ENCODE measurements at places on chromosomes 6 and 20.
A peak's percentile ranks its signal among the peaks of the same experiment; 100 is the strongest.

GRCh38 chr6:91718198-91718597 is 1131.3 kb upstream of the MAP3K7 start:
- no peak for DNase-seq

DNA sequence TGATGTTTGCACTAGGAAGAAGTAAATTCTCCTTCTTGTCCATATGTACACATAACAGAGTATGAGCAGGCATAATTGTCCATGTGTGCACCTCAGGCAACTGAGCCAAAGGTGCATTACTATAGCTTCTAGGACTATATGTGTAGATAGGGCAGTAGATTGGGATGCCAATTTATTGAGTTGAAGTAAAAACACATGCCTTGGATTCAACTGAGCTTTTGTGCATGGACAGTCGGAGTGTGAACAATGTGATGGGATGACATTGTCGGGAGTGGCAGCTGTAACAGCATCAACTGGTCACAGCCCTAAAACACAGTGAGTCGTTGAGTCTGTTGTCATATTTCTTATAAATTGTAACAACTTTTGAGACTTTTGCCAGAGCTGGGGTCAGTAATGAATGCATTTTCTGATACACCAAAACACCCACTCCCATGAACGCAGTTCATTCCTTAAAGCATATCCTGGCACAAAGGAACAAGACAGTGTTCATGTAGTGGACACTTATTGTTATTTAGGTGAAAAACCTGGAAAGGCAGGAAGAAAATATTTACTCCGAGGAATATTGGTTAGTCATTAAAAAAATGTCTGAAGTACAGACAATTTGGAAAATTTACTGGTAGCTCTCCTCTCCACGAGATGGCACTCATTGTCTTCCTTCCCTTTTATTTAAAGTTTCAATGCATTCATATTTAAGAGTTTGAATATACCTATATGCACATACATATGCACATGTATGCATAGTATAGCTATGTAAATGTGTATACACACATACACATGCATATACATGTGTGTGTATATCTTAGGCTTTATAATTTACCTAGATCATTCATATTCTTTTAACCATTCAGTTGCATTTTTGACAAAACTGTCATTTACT is 302.0 kb upstream of the STXBP5 start:
- DNase-seq: no peak

DNA sequence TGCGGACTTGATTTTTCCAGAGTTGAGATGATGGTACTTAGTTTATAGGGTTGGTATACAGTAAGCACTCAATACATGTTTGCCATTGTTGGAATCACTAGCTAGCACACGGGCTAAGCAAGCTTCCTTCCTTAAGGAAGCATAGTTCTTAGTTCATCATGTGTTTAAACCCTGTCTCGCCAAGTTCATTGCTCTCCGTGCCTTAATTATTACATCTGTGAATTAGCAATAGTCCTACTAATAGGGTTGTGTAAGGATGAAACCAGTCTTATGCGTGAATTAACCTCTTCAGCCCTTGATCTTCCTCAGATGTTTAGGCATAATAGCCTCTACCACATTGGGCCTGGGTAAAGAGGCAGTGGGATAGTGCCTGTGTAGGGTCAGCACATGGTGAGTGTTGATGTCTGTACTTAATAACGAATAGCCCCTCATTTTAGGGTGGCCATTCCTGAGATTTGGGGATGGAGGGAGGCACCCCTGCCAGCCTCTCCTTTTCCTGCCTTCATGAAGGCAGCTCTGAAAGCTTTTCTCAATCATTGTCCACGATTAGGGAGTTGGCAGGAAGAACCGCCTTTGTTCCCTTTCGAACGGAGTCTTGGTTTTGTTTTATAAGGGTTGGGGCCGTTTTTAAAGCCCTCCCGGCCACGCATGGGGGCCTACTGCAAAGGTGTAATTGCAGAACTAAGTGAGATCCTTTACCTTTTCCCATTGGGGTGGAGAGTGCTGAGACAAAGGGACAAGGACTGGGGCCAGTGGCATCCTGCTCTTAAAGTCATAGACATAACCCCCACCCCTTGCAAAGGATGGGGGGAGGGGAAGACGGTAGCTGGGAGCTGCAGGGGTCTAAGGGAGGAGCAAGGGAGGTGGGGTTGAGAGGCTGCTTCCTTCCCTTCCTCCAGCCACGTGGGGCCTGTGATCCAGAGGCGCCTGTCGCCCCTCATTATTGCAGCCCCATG is 2.1 kb downstream of the DNMT3B start:
- peak; percentile 78 for DNase-seq

GRCh38 chr6:144722154-144722737 is 437.1 kb downstream of the UTRN start:
- DNase-seq: no peak

DNA sequence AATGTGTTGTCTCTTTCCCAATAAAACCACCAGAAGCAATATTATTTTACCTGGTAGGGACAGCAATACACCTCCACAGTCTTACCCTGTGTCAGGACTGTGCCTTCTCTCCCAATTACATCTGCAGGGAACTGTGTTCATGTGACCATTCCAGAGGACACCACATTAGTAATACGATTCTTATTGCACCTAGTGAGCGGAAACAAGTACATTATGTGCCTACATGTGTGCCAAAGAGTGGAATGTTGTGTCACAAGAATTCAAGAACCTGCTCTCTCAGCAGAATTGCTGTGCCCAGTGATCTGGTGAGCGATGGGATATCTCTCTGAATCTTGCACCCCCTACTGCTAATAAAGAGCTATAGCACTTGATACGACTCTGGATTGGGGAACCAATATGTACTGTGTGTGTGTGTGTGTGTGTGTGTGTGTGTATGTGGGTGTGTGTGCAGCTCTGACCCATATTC is 57.4 kb upstream of the FOXC1 start:
- DNase-seq: peak; percentile 70

- no peak for DNase-seq
These were observed 246.3 kb upstream of the PREP start for GRCh38 chr6:105649192-105649591.

DNA sequence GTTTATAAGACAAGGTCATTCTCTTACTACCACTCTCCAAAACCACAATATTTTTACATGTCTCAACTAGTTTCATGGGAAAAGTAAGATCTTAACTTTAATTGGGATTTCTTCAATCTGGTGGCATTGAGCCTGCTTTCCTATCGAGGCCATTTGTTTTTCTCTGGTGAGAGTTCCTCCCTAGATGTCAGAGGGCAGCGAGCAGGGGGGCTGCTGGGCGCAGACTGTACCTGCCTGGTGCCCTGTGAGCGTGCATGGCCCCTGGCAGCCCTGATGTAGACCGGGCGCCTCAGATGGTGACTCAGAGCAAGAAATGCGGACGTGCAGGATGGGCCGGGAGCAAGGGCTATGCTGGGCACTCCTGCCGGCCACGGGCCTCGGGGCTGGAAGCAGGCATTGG is 27.2 kb downstream of the ERMARD start:
- DNase-seq: no peak

DNA sequence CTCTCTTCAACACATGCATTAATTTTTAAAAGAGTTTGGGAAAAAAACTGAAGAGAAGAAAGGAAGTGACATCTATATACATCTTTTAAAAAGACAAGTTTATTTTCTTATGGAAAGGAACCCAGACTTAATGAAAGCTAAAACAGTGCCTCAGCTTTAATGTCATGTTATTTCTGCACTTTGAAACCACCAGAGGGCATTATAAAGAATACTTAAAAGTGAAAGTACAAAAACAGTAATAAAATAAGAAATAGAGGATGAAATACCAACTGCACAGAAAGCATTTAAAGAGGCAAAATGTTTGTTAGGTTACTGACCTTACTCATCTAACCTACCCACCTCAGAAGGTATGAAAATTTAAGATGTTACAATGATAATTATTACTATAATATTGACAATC is 98.8 kb downstream of the HUS1B start:
- DNase-seq: no peak

DNA sequence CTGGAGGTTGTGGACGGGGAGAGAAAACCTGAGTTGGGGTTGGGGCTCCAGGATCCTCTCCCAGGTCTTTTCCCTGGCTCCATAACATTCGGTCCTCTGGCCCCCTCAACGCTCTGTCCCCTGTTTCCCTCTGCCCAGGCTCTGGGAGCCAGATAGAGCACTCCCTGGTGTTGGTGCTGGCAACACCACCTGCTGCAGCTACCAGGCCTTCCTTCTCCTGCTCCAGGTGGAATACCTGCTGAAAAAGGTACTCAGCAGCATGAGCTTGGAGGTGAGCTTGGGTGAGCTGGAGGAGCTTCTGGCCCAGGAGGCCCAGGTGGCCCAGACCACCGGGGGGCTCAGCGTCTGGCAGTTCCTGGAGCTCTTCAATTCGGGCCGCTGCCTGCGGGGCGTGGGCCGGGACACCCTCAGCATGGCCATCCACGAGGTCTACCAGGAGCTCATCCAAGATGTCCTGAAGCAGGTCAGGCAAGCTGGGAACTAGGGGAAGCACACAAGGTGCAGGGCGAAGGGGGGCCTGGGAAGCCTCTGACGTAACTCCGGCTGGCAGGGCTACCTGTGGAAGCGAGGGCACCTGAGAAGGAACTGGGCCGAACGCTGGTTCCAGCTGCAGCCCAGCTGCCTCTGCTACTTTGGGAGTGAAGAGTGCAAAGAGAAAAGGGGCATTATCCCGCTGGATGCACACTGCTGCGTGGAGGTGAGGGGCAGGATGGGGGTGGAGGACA is 14.6 kb downstream of the DEF6 start:
- DNase-seq: no peak

GRCh38 chr6:6243846-6244245 is 76.6 kb downstream of the F13A1 start:
- no peak for DNase-seq

DNA sequence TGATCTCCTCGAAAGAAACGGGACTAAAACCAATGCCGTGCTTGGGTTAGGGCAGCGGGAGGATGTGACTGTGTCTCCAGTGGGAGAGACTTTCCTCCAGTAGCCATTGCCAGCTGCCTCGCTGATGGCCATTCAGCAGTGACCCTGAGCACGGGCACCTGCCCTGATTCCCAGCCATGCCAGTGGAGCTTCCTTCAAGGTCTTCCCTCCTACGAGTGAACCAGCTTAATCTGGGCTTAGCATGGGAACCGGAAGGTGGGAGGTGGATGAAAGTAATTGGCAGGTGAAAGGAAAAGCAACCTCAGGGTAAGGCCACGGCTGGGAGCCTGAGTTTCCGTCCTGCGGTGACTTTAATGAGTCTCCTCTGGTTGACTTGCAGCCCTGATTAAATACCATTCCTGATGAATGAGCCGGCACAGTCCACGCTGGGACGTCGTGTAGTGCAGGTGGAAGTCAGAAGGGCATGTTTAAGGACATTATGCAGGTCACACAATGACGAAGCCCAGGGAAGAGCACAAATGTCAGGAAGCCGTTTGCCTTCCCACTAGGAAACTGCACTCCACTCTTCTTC is 813.5 kb downstream of the QKI start:
- no peak for DNase-seq

DNA sequence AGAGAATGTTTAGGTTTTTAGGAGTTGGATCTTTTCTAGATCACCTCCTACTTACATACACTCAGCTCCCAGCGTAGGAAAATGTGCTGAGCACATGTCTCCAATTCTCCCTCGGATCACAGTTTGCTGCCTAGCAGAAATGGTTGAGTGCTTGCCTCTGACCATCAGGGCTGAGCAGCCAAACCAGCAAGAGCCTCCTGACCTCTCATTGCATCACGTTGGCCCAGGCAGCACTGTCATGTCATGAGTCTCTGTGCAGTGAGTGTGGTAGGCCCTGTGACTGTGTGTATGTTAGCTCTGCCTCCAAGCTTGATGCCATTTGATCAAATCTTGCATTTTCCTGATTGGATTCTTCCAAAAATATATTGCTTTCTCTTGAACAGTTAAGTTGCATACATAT is 112.0 kb downstream of the LRRC1 start:
- DNase-seq: no peak

DNA sequence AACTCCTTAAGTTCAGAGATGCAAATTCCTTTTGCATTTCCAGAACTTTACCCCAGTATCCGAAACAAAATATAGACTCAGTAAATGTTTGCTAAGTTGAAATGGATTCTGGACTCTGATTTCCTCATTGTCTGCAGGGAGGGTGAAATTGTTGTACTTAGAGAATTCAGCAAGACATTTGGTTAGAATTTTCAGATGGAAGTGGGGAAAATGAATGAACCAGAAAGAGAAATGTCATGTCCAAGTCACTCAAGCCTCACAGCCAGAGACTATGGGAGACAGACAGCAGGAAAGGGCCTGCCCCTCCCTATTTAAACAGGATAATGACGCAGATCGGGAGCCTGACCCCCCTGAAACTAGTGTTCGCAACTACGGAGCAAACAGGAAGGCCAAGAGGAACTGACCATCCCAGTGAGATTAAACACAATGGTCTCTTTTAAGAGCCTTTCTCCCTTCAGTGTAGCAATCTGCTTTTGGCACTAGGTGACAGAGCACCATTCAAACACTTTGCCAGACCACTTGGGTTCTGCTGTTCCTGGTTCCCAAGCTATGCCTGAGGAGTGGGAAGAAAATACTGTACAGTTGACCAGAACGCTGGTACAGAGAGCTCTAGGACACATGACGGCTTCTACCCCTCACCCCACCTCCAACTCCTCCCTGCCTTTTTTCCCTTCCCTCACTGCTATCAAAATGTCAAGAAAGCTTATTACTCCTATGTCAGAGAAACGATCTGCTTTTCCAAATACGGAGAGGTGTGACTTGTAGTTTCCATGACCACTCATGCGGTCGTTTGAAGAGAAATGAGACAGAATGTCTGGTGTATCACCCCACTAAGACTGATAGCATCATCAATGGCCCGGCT is 13.7 kb downstream of the NEDD9 start:
- DNase-seq: no peak

DNA sequence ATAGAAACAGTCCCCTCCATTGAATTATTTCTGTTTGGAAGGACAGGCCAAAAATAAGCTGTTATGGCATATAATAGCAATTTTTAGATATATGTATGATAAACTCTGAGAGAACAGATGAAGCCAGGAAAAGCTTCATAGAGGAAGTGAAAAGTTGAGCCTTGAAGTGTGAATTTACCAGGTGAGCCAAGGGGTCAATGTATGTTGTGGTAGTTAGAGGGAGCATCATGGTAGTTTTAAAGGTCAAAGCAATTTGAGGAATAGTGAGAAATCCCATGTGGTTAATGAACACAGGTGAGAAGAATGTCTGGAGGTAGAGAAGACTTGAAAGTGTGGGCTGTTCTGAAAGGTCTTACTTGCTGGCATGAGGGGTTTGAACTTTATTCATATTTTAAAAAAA is 47.0 kb downstream of the COL19A1 start:
- DNase-seq: no peak

GRCh38 chr6:113011801-113012200 is 664.7 kb downstream of the RFPL4B start:
- DNase-seq: no peak

DNA sequence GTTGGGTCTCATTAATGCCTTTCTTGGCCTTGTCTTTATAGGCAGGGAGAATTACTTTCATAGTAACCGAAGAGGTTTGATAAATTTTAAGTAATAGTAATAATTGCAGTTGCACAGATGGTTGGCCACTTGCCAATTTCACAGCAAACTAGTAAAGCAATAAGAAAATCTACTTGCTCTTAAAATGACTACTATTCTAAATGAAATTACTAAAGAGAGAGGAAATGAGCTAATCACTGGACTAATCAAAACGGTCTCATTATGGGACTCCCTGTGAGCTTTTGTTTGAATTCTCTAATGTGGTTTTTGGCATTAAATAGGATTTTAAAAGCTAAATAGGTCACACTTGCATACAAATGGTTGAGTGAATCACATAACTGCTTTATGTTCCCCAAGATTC is 227.4 kb upstream of the PLN start:
- no peak for DNase-seq
